ENCODE measurements at places on chromosomes 5 and 9.

DNA sequence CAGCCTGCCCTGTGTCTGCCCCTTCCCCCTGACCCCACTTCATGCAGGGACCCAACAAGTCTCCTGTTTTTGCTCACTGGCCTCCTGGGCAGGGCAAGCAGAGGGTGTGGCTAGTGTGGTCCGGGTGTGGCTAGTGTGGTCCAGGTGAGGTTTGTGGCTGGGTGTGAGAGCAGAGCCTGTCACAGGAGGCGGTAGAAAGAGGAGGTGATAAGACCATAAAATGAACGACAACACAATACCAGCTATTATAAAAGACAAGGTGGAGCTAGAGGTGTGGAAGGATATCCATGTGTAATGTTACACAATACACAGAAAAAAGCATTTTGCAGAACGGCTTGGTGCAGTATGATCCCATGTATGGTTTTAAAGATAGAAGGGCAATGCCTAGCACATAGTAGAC is 23.3 kb downstream of the SPRY4 start:
- no peak for DNase-seq

- no peak for DNase-seq
Observed at GRCh38 chr5:191036-191948, at the start of gene LRRC14B. Gene LRRC14B, plus strand, starts transcription at chr5:191495. Its CDS starts 44 bp downstream, at chr5:191539.

DNA sequence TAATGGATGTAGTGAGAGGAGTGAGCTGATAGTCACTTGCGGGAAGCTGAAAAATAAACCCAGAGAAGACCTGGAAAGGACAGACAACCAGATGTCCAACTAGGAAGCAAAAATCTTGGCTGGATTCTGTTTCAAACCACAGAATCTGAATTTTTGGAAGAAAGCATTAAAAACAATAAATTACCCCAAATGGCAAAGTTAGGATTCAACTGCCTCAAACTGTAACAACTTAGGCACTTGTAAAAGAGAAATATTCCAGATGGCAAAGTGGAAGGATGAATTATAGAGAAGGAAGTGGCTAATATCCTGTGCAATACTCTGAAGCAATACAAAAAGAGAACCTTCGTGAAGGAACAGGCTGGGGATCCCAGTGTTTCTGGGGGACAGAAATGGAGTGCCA is 46.8 kb upstream of the SLIT3 start:
- DNase-seq = no peak

- DNase-seq = no peak
Observed at GRCh38 chr5:141871870-141872269, 6.3 kb downstream of the PCDH1 start.

GRCh38 chr5:69010476-69010875 is 83.3 kb upstream of the SLC30A5 start:
- DNase-seq = no peak

DNA sequence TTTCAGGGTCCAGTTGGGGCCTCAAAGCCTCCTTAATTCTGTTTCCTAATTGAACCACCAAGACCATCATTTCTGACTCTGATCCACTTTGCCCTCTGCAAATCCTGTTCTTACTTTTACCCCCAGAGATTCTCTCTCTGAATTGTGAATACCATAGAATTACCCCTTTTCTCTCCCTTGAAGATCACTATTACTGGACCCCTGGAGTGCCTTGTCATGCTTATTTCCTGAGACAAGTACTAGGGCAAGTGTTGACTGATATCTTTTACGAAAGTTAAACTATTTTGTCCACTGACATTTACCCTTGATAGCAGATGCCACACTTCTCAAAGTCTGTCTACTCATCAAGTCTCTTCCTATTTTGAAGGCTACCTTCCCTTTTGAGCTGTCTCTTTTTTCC is 246.9 kb upstream of the PTGER4 start:
- no peak for DNase-seq

GRCh38 chr9:70578720-70579119 is 164.3 kb upstream of the KLF9 start:
- no peak for DNase-seq

GRCh38 chr9:13146840-13147239 is 132.7 kb downstream of the MPDZ start:
- no peak for DNase-seq

DNA sequence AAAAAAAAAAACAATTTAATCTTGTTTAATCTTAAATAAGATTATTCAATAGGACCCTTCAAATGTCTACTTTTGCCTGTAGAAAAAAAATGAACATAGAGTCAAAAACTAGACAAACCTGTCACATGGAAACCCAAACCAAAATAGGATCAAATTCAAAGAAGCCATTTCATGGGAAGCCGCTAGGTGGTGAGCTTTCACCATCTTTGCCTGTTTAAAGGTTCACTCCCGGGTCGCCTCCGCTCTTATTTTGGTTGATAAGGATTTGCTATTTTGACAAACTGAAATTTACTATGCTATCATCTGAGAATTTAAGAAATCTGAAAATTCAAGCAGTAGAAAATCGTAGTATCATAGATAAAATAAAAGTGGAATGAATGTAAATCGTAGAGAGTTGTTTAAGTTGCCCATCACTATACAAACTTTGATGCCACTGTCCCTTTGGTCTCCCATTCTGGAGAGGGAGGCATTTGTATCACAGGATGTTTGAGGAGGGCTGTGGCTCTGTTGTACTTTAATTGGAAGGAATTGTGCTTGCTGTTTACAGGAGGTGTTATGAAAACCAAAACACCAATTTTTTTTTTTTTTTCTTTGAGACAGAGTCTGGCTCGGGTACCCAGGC is 43.5 kb upstream of the DNAH5 start:
- no peak for DNase-seq

GRCh38 chr9:128103589-128103962 is 24.0 kb downstream of the PTGES2 start:
- no peak for DNase-seq

- no peak for DNase-seq
Observed at GRCh38 chr5:93807846-93808245, 66.4 kb upstream of the POU5F2 start.

DNA sequence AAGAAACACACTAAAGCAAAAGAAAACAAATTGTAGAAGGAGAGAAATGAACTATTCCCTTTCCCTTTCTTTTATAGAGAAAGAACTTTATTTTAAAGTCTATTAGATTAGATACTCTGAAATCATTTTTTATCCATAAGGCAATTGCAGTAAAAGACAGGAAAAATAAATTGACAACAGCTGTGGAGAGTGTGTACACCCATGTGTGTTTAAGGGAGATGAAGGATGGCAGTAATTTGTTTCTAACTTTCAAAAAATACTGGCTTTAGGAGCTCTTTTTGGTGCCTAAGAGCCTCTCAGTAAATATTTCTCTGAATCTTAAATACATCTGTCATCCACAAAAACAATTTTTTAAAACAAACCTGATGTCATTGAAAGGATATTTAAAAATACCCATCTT is 18.3 kb upstream of the ARL14EPL start:
- DNase-seq = no peak

GRCh38 chr5:978054-978453 is 30.5 kb upstream of the NKD2 start:
- no peak for DNase-seq

DNA sequence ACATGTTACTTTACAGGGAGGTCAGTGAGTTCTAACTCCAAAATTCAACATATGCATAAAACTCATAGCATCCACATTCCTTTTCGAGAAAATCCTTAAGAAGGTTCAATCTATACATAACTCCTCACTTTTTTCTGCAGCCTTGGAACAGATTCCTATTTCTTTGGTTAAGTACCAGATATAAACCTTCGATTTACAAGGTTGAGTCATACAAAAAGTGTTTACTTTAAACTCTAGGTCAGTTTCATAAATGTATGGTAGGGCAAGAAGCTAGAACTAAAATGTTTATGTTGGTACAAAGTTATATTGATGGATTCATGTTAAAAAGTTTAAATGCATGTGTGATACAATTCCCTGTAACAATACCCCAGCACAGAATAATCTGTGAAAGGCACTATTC is 19.4 kb downstream of the CDKN2AIPNL start:
- DNase-seq = no peak

DNA sequence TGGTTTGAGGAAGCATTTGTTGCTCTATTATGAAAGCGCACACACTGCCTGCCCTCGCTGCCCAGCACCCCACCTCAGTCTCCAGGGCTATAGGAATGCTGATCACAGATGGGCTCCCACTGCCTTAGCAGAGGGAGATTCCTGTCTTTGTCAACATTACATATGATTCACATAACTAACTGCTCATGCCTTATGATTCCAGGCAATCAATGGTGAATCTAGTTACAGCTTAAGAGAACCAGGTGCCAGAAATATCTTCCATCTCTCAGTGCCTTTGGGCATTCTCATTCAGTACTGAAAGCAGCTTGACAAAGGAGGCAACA is 458.9 kb upstream of the C9orf72 start:
- no peak for DNase-seq

DNA sequence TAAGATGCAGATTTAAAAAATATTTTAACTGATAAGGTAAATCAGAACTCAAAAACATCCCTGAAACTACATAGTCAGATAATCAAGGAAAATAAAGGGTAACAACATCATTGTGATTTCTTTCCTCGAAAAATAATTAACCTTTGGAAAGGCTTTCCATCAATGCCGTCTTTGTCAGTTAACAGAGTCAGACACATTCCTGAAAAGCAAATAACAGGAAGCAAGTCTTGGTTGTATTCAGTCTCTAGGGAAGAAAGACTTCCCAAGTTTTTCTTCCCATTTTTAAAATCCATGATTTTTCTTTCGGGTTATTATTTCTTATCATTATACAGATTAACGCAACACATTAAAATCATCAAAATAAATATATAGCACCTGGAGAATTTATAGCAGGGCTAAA is 256.4 kb upstream of the CDH6 start:
- no peak for DNase-seq

GRCh38 chr5:107153283-107153682 is 517.5 kb downstream of the EFNA5 start:
- DNase-seq = no peak

DNA sequence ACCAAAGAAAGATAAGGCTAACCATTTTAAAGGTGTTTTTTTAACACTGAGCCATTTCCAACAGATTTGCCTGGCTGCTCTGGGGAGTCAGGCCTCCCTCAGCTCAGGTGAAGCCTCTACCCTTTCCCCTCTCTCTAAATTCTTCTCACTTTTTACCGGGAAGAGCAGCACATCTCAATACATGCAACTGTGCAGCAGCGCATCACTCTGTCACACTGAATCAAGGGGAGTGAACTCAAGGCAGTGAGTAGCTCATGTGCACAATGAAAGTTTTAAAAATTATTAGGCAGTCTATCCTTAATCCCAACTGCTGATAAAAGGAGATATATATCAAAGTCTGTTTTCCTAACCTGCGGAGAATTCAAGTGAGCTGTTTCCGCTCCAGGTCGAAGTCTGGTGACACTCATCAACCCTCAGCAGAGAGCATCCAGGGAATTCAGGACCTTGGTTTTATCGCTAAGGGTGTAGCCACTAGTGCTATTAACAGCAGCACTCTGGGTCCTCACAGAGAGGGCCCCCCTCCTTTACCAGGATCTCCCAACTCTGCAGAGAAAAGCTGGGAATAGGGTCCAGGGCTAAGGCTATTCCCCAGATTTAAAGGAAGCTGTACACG is 1.0 kb downstream of the CEMIP2 start:
- DNase-seq = no peak

GRCh38 chr5:33927685-33928084 is 8.5 kb upstream of the RXFP3 start:
- DNase-seq = no peak

DNA sequence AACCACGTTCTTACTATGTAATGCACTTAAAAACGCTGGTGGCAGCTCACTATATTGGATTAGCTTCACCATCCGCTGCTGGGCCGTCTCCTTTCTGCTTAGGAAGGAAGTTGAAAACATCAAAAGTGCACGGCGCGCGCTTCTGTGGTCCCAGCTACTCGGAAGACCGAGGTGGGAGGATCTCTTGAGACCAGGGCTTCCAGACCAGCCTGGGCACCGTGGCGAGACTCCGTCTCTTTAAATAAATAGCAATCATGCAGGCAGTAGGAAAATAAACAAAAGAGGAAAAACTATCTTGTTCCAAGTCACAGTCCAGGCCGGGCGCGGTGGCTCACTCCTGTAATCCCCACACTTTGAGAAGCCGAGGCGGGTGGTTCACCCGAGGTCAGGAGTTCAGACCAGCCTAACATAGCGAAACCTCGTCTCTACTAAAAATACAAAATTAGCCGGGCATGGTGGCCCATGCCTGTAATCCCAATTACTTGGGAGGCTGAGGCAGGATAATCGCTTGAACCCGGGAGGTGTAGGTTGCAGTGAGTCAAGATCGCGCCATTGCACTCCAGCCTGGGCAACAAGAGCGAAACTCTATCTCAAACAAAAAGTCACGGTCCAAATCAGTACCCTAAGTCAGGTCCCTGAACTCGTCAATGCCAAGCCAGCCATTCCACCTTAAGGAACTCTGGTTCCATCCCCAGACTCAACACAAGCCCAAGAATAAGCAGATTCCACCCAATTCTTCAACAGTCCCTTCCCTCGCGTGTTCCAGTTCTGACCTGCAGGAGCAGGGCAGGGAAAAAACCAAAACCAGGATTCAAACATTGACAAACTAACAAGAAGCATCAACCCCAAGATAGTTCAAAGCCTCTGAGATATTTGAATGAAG is 1.0 kb upstream of the GOLGA1 start:
- peak; percentile 31 for DNase-seq

DNA sequence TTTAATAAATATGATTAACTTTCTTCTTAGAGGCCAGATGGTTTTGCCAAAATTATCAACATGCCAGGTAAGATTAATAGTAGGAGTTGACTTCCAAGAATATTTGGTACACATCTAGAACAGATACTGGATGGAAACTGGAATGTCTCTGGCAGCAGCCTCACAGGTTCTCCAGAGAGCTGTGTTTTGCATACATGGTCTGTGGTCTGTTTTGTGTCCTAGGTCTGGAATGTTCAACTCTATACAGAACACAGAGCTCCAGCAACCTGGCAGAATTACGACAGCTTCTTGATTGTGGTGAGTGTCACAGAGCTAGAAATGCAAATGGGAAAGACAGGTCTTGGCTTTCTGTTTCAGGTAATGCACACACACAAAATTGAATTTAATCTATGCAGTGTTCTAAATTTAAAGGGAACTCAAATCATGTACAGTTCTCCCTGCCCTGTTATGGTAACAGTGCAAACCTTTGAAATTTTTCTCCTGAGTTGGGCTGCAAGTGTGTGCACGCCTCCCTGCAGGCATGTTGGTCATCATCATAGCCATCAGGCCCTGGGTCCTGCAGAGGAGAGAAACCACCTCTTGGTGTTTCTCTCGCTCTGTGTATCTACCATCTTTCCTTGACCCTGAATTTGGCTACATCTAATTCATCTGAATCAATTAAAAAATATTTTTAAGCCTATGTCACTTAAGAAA is 58.3 kb downstream of the PIK3R1 start:
- no peak for DNase-seq

DNA sequence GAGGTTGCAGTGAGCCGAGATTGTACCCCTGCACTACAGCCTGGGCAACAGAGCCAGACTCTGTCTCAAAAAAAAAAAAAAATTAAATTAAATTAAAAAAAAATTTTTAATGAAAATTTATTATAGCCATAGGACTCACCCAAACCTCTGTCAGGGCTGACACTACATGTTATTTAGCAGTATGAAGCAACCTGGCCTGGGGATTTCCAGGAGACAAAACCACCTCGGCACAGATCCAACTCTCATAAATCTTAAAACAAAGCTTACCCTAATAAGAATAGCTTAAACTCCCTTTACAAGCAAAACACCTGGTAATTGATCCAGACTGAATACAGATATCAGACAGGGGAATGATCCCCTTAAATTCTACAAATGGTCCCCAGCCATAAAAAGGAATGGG is 38.4 kb downstream of the PPP1R2B start:
- no peak for DNase-seq

Data from stimulated activated CD8-positive, alpha-beta memory T cell treated with anti-CD3 and anti-CD28 coated beads, Interleukin-4, amount 100 ng/mL, for 4 hours (primary cell).